ENCODE measurements at places on chromosomes 7 and 10. TPM values are rescaled to one million over a fixed set of nuclear protein-coding genes. Genes with fewer than 3 reads are reported as not detected.

Gene TBRG4
- 16.6 TPM for polyA plus RNA-seq

Gene SPDYE16
- polyA plus RNA-seq: 0.51 TPM

Gene RNF32
- polyA plus RNA-seq: 1.6 TPM

Gene MKI67
- 0.18 TPM for polyA plus RNA-seq

Gene EPHB6
- polyA plus RNA-seq: 58.4 TPM

Gene POLR2J2
- polyA plus RNA-seq: 0.56 TPM

Gene WAPL
- 18.8 TPM for polyA plus RNA-seq

Gene RADIL
- 0.52 TPM for polyA plus RNA-seq
